Ascending aorta (tissue), 2 donors: ENCODE measurements at places on chromosomes 3 and 15.

DNA sequence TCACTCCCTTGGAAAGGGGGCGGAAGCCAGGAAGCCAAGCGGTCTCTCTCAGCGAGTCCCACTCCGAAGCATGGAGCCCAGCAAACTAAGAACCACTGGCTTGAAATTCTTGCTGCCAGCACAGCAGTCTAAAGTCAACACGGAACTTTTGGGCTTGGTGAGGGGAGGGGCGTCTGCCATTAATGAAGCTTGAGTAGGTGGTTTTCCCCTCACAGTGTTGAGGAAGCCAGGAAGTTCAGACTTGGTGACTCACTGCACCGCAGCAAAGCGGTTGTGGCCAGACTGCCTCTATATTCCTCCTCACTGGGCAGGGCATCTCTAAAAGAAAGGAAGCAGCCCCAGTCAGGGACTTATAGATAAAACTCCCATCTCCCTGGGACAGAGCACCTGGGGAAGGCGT lies 665.4 kb upstream of the CBLB start:
- no peaks in the 10 kb centered on the region for H3K4me1 ChIP-seq
- no peak overlapping the region for H3K4me3 ChIP-seq
- H3K36me3 ChIP-seq: no peaks in the 10 kb centered on the region
- no peaks in the 10 kb centered on the region for H3K27me3 ChIP-seq
- no peak overlapping the region for H3K27ac ChIP-seq

DNA sequence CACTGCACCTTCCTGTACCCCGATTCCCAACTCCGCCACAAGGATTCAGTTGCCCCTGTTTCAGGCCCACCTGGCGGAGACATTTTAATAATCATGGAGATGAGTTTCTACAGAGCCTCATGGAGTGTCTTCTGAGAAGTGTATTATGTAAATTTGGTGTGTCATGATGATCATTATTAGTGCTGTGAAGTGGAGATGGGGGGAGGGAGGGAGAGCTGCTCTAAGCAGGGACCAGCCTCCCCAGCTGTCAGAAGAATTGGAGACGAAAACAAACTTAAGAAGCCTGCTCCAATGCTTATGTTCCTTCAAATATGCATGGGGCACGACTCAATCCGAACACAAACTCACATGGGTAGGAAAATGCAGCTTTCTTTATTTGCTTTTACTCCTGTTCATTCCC lies 127.8 kb downstream of the EPHB1 start:
- DNase-seq: no peak
- no peak overlapping the region for H3K4me3 ChIP-seq
- H3K27me3 ChIP-seq: no peaks in the 10 kb centered on the region
- no peaks in the 10 kb centered on the region for H3K36me3 ChIP-seq
- H3K4me1 ChIP-seq: no peaks in the 10 kb centered on the region

- no peak overlapping the region for H3K27ac ChIP-seq
- no peaks in the 10 kb centered on the region for H3K27me3 ChIP-seq
Observed at GRCh38 chr3:29140666-29141065, 140.2 kb upstream of the RBMS3 start.

DNA sequence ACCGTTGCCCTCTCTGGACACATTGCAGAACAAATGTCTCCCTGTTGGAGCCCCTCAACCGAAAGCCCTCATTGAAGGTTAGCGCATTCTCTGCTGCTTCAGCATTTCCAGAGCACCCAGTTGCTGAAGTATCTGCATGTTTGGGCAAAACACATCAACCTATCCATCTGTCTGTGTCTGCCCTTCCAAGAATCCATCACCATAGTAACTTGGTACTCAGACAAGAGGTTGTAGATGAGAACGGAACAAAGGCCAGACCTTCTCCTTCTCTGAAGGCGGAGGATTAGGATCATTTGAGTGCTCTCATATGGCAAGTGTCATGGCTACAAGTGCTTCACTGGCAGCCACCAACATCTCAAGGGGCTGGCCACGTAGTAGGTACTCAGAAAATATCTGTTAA lies 23.1 kb upstream of the RHO start:
- peak overlapping the region; percentile 14 for H3K27ac ChIP-seq
- no peaks in the 10 kb centered on the region for H3K27me3 ChIP-seq
- peaks cover 52% of the 10 kb centered on the region for H3K36me3 ChIP-seq
- no peak for DNase-seq
- H3K4me3 ChIP-seq: no peak overlapping the region
- no peaks in the 10 kb centered on the region for H3K4me1 ChIP-seq
